ENCODE measurements at places on chromosomes 3 and 15. TPM values are rescaled to one million over a fixed set of nuclear protein-coding genes. Genes with fewer than 3 reads are reported as not detected.
A peak's percentile ranks its signal among the peaks of the same experiment; 100 is the strongest.

CHRFAM7A gene
- not detected for polyA plus RNA-seq

XYLB gene
- polyA plus RNA-seq = 2.8 TPM

TIPIN gene
- 9.5 TPM for polyA plus RNA-seq

ZNF662 gene
- polyA plus RNA-seq = not detected

SLC6A6 gene
- 3.5 TPM for polyA plus RNA-seq

AADACL2 gene
- 3.3 TPM for polyA plus RNA-seq

PPARG gene
- polyA plus RNA-seq = 5.2 TPM

MORC1 gene
- not detected for polyA plus RNA-seq

USP50 gene
- polyA plus RNA-seq = 0.54 TPM

DPPA4 gene
- 3.5 TPM for polyA plus RNA-seq

PLCL2 gene
- 8.1 TPM for polyA plus RNA-seq

SKOR1 gene
- not detected for polyA plus RNA-seq

DNA sequence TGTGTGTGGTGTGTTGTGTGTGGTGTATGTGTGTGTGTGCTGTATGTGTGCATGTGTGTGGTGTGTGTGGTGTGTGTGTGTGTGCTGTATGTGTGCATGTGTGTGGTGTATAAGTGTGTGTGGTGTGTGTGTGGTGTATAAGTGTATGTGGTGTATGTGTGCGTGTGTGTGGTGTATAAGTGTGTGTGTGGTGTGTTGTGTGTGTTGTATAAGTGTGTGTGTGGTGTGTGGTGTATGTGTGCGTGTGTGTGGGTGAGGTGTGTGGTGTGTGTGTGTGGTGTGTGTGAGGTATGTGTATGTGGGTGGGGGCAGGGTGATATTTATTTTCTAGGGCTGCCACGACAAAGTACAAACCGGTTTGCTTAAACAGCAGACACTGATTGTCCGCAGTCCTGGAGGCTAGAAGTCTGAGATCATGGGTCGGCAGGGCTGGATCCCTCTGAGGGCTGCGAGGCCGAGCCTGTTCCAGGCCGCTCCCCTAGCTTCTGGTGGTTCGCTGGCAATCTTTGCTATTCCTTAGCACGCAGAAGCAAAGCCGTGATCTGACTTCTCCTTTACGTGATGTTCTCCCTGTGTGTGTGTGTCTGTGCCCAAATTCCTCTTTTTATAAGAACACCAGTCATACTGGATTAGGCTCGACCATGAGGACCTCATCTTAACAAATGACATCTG, 160.2 kb downstream of the XXYLT1 start:
- DNase-seq = peak; percentile 64

DNA sequence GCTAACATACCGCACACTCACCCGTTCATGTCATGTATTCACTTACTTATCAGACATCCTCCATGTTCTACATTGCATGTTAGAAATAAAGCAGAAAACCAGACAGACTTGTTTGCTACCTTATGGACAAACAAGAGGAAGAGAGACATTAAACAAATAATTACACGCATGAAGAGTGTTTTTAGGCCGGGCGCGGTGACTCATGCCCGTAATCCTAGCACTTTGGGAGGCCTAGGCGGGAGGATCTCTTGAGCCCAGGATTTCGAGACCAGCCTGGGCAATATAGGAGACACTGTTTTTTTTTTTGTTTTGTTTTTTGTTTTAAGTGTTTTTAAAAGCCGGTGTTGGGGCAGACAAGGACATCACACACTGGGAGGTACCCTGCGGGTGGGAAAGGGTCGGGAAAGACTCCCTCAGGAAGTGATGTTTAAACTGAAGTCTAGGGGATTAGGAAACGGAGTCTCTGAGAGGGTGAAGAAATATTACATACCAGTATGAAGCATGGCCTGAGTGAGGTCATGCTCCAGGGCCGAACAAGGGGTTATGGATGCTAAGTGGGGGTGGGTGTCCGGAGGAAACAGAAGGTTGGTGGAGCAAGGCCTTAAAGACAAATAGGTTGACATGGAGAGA, 2.1 kb upstream of the USP3 start:
- no peak for DNase-seq

GRCh38 chr15:59258317-59258716, 51.7 kb downstream of the LDHAL6B start:
- no peak for DNase-seq

DNA sequence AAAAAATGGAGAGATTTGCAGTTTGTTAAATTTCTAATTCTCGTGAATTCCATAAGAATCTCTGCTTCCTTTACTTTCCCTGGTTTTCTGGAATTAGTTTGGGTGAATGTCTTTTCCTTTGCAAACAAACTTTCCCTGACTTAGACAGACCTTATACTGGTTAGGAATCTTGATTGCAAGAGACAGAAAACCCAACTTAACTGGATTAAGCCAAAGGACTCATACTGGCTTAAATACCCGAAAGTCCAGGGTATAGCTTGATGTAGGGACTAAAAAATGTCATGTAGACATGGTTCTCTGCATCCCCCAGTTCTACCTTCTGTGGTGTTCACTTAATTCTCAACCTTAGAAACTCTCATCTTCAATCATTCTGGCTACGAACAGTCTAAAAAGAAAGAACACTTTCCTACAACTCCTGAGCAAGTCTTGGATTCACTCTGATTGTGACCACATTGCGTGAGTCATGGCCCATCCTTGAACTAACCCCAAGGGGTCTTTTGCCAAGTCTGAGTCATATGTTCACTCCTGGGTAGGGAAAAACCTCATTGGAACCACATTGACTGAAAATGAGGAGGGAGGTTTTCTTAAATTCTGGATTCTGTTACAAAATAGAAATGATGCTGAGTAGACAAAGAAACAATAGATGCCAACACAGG, 136.0 kb upstream of the DAZL start:
- no peak for DNase-seq

DNA sequence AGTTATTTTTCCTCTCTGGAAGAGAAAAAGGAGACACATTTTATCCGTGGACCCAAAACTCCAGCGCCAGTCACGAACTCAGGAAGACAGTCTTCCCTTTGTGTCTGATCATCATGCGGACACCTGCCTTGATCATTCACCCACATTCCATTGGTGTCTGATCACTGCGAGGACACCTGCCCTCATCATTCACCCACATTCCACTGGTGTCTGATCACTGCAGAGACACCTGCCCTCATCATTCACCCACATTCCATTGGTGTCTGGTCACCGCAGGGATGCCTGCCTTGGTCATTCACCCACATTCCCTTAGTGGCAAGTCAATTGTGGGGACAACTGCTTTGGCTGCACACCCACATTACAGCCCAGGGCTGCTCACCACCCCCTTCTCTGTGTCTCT, 148.9 kb downstream of the ROBO1 start:
- no peak for DNase-seq

DNA sequence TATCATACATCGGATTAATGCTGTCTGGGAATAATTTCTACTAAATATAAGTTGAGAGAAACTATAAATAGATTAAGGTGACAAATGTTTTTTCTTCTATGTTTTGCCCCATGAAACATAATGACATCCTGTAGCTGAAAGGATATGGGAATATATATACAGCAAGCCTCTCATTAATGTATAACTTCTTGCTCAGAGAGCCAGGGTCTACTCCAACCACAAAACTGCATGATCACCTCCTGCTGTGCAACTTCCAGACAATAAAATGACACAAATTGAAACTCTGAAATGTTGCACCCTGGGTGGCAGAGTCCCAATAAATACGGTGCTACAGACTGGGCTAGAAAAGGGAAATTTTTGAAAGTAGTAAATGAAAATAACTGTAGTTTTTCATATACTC, 571.9 kb upstream of the CBLB start:
- no peak for DNase-seq

- DNase-seq = no peak
Observed at GRCh38 chr3:155744010-155744625, 753 bp downstream of the PLCH1 start.

DNA sequence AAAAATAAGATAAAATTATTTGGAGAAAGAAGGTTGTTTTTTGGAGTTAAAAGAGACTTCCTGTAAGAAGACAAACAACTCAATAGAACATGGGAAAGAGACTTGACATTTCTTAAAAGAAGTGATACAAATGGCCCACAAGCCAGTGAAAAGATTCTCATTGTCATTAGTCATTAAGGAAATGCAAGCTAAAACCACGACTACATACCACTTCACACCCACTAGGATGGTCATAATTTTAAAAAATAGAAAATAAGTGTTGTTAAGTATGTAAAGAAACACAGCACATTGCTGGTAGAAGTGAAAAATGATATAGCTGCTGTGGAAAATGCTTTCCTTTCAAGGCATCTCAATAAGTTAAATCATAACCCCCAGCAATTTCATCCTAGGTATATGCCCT, 44.4 kb upstream of the GK5 start:
- no peak for DNase-seq

DNA sequence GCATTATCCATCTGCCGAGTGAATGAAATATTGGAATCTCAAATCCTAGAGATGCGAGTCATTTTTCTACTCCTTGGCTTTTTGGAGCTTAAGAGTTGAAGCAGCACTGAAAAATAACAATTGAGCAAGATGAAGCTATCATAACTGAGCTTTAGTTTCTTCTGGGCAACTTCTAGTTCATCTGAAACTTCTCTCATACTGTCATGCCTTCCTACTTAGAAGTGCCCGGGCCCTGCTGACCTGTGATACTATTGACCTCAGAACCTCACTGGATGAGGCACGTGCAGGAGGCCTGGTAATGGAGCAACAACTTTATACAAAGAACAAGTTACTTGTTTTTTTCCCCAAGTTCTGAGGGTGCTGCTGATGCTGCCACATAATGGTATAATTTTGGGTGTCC, 48.5 kb upstream of the P3H2 start:
- no peak for DNase-seq

DNA sequence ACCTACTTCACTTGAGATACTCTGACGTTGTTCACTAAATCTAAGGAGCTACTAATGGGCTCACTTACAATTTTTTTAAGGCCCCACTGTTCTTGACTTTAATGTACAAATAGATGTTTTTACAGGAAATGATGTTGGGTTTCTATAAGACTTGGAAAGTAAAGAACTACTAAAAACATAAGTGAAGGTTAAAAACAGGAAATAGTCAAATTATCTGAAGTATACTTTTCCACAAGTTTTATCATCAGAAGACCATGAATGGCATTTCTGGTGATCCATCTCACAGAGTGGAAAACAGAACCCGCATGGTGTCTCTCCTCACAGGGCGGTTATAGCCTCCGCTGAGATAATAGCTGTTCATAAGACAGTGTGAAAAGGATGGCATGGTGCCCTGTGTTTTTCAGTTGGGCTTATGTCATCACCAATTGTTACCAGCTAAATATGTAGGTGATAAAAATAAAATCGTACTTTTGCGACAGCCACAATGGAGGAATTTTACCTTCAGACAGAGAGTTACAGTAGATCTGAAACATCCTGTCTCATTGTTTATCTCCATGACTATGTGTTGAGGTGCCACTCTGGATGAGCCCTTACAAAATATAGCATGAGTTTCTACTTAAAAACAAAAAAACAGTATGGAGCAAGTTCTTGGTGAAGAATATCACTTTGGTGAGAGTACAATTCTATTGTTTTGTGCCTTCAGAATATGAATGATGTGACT, 462.4 kb downstream of the RAP2B start:
- DNase-seq = no peak

DNA sequence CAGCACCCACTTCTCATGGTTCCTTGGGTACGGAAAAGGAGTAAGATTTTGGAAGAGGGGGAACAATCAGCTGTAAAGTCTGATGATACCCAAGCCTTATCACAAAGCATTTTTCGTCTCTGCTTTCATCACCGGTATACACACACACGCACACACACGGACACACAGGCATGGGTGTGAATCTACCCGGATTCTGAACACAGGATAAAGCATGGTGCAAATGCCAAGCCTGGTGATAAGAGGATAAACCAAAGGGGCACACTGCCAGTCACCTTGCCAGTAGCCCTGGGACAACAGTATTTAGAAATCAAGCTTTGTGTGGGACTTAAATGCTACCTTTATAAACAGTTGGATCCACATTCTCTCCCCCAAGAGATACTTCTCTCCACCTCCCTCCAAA, 22.2 kb downstream of the FAM174B start:
- no peak for DNase-seq

Measured in muscle of arm (tissue), 14 donors.